Calu3 (cell line): ENCODE measurements at places on chromosomes 16 and 17. TPM values are rescaled to one million over a fixed set of nuclear protein-coding genes. Genes with fewer than 3 reads are reported as not detected.

- DNase-seq, result no peak
Observed at GRCh38 chr16:1354815-1355540, 3.2 kb downstream of the GNPTG start.

DNA sequence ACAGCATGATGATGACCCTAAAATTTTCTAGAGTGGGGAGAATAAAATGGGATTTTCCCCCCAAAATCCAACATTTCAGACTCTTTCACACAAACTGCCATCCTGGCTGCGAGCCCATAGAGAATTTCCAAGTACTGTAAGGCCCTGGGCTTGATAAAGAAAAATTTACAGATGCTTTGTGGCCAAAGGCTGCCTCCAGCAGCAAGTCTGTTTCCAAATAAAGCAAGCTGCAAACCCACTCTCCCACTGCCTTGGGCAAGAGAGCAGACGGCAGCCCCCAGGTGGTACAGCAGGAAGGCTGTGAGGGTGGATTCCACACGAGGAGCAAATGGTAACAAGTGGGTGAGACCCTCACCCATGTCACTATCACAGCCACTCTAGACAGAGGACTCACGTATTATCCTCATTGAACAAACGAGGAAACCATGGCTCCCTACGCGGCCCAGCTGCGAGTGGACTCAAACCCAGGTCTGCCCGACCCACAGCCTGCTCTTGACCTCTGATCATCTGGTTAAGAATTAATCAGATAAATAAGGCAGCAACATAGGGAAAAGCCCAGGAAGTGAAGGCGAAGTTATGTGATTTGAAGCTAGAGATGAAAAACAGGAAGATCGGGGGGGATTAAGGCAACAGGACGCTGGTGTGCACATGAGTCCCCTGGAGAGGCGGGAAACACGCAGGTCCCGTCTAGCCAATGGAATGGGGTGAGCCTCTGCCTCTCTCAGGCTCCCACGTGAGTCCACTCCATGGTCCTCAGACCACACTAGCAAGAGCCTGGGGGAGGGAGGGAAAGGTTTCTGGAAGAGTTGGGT is 37.4 kb downstream of the AXIN2 start:
- DNase-seq, result no peak

GRCh38 chr16:54173490-54173889 is 113.1 kb downstream of the IRX3 start:
- no peak for DNase-seq

DNA sequence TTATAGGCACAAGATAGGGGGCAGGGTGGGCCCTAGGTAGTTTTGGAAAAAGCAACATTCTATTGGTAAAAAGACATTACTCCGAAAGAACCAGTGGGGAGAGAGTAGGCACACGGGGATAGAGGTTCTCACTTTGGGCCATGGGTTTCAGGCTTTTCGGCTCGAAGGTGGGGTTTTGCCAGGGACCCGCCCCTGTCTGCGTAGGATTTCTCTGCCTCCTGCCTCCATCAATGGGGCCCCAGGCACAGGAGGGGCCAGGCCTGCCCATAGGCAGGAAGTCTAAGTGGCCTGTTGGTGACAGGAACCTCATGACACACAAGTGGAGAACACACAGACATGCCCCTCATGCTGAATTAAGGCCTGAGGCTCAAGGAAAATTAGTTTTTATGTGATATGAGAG is 57.5 kb downstream of the RNF213 start:
- DNase-seq, result no peak

DNA sequence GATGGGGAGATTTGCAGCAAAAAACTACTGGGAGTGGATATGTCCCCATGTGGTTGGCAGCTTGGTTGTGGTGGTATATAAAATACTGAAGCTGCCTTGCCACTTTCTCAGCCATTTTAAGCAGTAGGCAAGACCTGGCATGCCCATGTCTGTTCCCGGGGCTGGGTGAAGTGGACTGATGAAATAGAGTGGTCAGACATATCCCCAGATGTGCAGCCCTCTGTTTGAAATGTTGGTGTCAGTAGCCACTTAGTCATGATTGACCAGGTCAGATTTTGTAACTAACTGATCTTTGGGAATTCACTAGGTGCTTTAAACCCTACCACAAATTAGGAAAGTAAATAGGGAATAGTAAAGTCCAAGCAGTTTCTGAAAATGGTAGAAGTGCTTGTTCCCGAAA is 151.6 kb downstream of the PHKB start:
- no peak for DNase-seq

DNA sequence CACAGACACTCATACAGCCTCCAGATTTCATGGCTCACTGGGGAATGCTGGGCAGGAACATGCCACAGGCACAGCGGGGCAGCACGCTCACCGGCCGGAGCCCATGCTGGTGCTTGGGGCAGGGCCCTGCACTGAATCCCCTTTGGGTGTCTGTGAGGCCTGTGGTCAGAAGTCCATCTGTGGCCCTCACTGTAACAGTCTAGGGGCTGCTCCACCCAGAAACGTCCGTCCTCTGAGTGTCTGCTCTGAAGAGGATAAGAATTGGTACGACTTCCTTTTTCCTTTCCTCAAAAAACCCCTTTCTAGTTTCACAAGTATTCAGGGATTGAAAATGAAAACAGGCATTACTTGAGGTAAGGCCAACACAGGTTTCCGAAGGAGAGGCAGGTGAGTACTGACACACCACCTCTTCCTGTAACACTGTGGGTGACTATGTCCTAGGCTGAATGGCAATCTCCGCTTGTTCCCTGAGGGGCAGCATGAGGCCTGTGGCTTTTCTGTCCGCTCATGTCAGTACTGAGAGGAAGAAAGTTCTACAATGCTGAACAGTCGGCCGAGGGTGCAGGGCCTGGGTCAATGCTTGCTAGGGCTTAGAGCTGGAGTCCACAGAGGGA is 42.5 kb downstream of the TMEM11 start:
- DNase-seq, result no peak

The ZP2 gene
- total RNA-seq, result not detected in 2 replicates

The ACSM2B gene
- total RNA-seq, result not detected in 2 replicates
